ENCODE measurements at places on chromosomes 1 and 21. TPM values are rescaled to one million over a fixed set of nuclear protein-coding genes. Genes with fewer than 3 reads are reported as not detected.

The FAM131C gene
- 0.66 TPM for total RNA-seq

The PRPF38A gene
- total RNA-seq = 81.0 TPM

The VWA5B1 gene
- not detected for total RNA-seq

The PLOD1 gene
- 77.6 TPM for total RNA-seq

The NOS1AP gene
- total RNA-seq = 4.8 TPM

The LCE3D gene
- not detected for total RNA-seq

The AMY2B gene
- total RNA-seq = 1.6 TPM

The MCOLN2 gene
- total RNA-seq = 0.23 TPM

The ABCD3 gene
- 28.1 TPM for total RNA-seq

The TAS1R1 gene
- total RNA-seq = 0.25 TPM

The PTGER3 gene
- total RNA-seq = 0.18 TPM

DNA sequence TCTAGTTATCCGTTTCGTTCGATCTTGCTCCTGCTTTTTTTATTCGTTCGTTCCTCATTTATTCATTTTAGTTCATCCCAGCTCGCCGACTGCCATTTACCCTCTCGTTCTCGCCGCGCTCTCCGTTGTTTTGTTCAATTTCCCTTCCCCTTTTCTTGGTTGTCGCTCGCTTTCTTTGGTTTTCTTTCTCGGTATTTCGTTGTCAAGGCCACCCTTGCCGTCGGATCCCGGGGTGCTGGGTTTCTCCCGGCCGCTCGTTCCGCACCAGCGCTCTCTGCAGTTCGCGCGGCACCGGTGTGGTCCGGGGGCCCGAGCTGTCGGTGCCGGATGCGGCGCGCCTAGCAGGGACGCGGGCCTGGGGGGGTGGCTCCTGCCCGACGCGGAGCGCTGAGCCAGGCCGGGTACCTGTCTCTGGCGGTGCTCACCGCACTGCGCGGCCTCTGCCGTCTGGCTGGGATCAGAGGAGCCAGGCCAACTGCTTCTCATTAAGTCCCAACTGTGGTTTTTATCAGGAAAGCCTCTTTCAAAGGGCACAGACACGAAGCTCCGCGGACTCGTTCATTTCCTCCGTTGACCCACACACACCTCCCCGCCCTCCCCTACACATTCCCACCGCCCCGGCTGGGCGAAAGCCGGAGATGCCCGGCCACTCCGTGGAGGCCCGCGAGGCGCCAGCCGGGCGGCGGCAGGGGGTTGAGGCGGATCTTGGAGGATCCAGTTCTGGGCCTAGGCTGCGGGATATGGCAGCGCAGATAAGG, 1.6 kb downstream of the ALX3 start:
- DNase-seq = peak; percentile 75

DNA sequence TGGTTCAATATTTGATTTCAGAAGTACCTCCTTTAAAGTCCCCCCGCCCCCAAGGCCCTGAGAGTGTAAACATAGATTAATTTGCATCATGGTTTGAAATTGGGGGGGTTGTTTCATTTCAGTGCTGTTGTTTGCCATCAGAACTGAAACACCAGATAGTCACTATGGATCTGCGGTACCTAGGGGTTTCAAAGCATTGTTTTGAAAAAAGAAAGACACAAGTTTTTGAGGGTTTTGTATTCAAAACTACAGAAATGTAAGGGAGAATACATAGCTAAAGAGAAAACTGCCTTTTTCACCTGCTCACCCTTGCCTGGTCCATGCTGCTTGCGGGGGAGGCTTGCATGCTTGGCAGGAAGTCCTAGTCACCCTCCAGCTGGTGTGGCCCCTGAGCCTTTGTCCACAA, 59.3 kb downstream of the ACP6 start:
- DNase-seq = no peak

- no peak for DNase-seq
Measured at GRCh38 chr1:152048416-152049009, 11.7 kb upstream of the S100A11 start.

- DNase-seq = no peak
Measured at GRCh38 chr21:45985471-45986315, 4.1 kb downstream of the COL6A1 start.

- DNase-seq = no peak
Measured at GRCh38 chr1:183697814-183698590, 44.9 kb upstream of the APOBEC4 start.

- no peak for DNase-seq
Measured at GRCh38 chr1:150534002-150534401, 15.2 kb upstream of the ADAMTSL4 start.

DNA sequence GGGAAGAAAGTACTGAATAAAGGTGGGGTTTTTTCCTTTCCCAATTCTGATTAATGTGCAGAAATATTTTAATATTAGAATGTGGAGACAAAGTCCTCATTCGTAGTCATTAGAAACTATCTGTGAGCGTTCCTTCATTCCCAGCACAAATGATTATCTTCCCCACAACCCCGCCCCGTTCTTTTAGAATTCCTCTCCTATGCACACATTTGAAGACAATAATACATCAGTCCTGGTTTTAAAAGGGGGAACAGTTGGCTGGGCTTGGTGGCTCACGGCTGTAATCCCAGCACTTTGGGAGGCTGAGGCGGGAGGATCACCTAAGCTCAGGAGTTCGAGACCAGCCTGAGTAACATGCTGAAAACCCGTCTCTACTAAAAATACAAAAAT, 876 bp downstream of the ALDH9A1 start:
- DNase-seq = no peak

GRCh38 chr1:53328009-53328461, at the start of gene LRP8:
TSS of gene LRP8 (minus strand) at chr1:53328070. CDS start at chr1:53327912, 158 bp downstream.
- peak; percentile 91 for DNase-seq

- DNase-seq = no peak
Measured at GRCh38 chr1:183103147-183103546, 79.9 kb downstream of the LAMC1 start.

DNA sequence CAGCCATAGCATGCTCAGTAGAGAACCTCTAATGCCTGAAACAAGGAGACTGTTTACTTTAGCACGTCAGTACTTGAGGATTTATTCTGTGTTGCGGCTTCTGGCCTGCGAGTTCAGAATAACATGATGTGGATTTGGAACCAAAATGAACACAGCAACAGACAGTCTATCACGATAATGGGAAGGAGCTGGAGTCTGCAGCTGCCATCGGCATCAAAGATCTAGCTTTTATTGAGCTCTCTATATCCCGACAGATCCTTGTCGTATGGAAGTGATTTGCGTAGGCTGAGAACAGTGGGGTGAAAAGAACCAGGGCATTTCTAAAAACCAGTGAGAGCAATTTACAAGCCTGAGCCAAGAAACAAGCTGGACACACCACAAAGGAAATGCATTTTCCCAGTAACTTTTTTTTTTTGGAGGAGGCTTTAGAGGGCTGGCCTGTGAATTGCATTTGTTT, 294.2 kb downstream of the KIF26B start:
- DNase-seq = peak; percentile 30

- DNase-seq = no peak
Measured at GRCh38 chr1:241677201-241677600, 25.1 kb downstream of the WDR64 start.

- no peak for DNase-seq
Measured at GRCh38 chr1:228178737-228179684, 13.4 kb downstream of the IBA57 start.

GRCh38 chr1:43936431-43937151, 3.0 kb downstream of the ARTN start:
- DNase-seq = peak; percentile 87

DNA sequence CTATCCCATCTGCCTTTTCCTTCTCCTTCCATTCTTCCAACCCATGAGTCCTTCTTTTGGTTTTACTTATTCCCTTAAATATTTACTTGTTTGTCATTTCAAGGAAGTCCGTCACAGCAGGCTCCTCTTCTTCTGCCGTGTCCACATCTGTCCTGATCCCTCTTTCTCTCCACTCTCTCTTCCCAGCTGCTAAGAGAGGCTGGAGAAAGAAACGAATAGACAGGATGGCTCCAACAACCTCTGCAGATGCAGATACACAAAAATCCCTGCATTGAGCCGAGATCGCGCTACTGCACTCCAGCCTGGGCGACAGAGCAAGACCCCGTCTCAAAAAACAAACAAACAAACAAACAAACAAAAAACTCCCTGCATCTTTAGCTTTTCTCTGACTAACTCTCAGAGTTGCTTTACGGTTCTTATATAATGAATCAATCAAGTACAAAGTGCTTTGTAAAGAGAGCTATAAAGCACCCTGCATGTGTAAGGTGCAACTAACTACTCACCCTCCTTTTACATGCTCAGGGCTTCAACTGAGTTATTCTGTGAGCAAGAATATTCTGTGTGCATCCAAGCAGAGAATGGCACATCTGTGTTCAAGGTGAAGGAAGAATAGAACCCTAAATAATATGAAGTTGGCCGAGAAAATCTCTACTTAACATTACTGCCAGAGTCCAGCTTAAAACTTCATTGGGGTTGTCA, 3.8 kb upstream of the SAMD13 start:
- no peak for DNase-seq

DNA sequence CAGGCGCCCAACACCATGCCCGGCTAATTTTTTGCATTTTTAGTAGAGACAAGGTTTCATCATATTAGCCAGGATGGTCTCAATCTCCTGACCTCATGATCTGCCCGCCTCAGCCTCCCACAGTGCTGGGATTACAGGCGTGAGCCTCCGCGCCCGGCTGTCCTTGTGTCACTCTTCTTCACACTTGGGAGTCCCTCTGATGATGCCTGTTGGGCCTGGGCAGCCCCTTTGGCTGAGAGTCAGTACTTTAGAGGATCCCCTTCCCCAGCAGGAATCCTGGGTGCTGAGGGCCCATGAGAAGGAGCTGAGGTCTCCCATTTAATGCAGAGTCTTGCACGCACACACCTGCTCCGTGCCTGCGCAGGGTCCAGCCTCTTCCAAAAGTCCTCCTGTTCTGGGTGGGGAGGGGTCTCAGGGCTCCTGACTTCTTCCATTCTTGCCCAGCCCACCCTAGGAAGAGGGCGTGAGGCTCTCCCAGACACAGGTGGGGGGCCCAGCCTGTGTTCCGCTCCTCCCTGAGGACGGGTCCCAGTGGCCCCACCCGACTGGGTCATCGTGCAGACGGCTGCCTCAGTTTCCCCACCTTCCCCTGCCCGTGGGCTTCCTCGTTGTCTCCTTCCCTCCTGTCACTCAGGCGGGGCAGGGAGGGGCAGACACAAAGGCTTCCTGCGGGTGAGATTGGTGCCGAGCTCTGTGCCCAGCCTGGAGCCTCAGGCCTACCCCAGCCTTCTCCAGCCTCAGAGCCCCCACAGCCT, 3.9 kb downstream of the TTLL10 start:
- peak; percentile 37 for DNase-seq

- DNase-seq = no peak
Measured at GRCh38 chr21:45177039-45177438, 102.7 kb downstream of the ADARB1 start.

GRCh38 chr1:166485620-166486019, 318.8 kb upstream of the FAM78B start:
- DNase-seq = no peak

DNA sequence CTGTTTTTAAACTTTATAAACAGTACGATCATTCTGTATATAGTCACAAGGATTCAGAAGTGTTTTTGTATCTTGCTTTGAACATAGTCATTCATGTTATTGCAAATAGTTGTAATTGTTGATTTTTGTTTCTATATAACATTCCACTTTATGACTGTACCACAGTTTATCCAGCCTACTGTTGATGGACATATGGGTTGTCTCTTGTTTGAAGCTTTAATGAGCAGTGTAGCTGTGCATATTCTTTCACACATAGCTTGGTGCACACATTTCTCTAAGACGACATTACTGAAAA, 6.1 kb downstream of the CD101 start:
- no peak for DNase-seq

DNA sequence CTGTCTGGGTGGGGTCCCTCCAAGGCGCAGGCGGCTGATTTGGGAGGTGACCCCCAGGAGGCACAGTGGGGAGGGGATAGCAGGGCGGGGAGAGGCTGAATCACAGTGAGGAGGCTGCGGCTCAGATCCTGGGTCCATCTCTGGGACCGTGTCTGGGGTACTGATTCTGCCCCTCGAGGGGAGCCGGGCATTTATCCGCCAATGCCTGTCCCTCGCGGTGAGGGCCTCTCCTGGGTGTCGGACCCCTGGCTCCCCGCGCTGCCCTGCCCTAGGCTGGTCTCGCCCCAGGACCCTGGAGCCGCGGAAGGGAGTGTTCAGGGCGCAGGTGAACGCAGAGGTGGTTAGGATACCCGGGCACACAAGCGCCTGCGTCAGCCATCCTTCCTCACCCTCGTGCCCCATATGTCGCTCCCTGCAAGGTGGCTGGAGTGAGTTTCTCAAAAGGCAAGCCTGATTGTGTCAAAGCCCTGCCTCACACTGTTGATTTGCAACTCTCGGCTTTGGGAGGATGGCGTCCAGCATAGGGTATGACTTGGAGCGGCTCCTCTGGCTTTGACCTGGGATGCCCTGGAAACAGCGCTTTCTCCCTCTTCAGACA, 530.9 kb downstream of the PTPRU start:
- DNase-seq = peak; percentile 29

- peak; percentile 69 for DNase-seq
Measured at GRCh38 chr1:94025383-94026340, 95.3 kb downstream of the ABCA4 start.

DNA sequence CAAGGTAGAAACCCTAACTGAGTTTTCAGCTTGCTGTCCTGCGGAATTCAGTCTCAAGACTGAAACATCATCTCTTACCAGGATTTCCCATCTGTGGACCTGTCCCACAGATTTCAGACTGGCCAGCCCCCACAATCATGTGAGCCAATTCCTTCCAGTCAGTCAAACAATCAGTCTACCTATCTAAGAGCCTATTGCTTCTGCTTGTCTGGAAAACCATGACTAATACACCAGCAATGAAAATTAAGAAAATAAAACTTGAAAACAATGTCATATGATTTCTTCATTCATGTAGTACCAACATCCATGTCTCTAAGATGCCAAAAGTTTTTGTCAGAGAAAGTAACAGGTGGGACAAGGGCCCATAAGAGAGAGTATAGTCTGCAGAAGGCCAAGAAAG, 57.6 kb upstream of the CRB1 start:
- DNase-seq = no peak

GRCh38 chr1:226066415-226067078, 4.0 kb downstream of the H3-3A start:
- DNase-seq = peak; percentile 39

DNA sequence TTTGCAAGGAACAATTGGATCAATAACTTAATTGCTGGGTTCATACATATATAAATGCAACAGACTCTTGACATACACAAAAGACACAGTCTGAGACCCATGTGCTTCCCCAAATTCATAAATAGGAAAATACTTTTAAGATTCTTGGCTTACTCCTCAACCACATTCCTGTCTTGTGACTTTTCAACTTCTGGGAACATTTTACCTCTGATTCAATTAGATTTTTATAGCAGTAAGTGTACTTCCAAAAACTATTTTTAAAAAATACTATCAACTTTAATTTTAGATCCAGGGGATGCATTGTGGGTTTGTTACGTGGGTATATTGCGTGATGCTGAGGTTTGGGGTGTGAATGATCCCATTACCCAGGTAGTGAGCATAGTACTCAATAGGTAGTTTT, 406.7 kb downstream of the RPS6KC1 start:
- no peak for DNase-seq

GRCh38 chr1:208025031-208025430, 114.1 kb upstream of the CD34 start:
- DNase-seq = no peak

All from endodermal cell (in vitro differentiated cells).